ENCODE measurements at places on chromosomes 2 and 18.

- no peak for DNase-seq
These were observed 469.3 kb upstream of the RAB12 start for GRCh38 chr18:8139891-8140406.

DNA sequence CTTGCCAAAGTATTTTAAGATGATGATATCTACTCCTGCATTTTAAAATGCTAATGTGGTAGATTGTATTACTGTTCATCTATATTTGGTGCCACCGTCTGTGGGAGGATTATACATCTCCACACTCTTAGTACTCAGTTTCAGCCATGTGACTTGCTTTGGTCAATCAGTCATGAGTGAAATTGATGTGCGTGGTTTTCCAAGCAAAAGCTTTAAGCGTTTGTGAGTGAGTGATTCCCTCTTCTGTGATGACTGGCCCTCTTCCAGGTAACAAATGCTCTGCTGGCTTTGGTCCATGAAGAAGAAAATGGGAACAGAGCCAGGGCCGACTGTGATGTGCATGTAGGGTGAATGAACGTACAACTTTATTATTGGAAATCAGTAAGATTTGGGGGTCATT, 330.4 kb downstream of the LPIN1 start:
- DNase-seq = no peak

GRCh38 chr2:105143467-105144151, 97.9 kb upstream of the GPR45 start:
- DNase-seq = no peak

DNA sequence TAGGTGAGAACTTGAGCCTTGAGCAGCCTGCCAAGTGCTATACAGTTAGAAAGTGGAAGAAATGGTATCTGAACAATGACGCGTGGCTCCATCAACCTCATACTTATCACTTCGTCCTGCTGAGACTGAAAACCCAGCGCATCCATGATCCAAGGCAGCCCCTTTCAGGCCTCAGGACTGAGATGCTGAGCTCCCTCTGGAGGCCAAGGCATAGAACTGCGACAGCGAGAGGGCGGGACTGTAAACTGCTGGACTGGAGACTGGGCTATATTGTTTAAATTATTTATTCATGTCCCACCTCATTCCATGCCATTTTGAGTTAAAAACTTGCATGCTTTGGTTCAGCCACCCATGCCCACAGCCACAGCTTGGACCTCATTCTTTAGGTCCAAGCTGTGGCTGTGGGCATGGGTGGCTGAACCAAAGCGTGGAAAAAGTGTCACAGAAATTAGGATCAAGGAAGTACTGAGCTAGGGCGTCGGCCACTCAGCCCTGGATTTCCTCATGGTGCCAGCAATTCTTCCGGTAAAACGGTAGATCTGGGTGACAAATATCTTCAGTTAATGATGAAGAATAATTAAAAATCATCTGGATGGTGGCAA, 195.5 kb downstream of the L3MBTL4 start:
- DNase-seq = peak; percentile 12

DNA sequence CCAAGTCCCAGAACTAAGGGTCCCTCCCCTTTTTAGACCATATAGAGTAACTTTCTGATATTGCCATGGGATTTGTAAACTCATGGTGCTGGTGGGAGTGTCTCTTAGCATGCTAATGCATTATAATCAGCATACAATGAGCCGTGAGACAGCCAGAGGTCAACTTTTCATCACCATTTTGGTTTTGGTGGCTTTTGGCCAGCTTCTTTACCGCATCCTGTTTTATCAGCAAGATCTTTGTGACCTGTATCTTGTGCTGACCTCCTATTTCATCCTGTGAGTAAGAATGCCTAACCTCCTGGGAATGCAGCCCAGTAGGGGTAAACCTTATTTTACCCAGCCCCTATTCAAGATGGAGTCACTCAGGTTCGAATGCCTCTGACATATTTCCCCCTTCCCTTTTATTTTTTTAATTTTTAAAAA, 148.2 kb downstream of the PHLPP1 start:
- DNase-seq = no peak
